CD4-positive, alpha-beta T cell treated with Interleukin-12 subunit alpha and Interleukin-12 subunit beta, for 1 hour (primary cell): ENCODE measurements at places on chromosomes 3 and 15.

- no peak for DNase-seq
These were observed 32.4 kb upstream of the ALDH1L1 start for GRCh38 chr3:126212620-126213378.

- DNase-seq = no peak
These were observed 27.6 kb downstream of the LMCD1 start for GRCh38 chr3:8529181-8529637.

- no peak for DNase-seq
These were observed 189.2 kb upstream of the THRB start for GRCh38 chr3:24683633-24684384.

- DNase-seq = no peak
These were observed 184.1 kb downstream of the LRTM1 start for GRCh38 chr3:54743755-54744154.

GRCh38 chr15:89429986-89430385, 66.4 kb downstream of the RHCG start:
- no peak for DNase-seq

- no peak for DNase-seq
These were observed 19.6 kb upstream of the GOLGA8B start for GRCh38 chr15:34603095-34603494.

GRCh38 chr3:59876533-59877062, 826.8 kb upstream of the CFAP20DC start:
- no peak for DNase-seq

GRCh38 chr3:67957268-67957667, 302.9 kb upstream of the SUCLG2 start:
- DNase-seq = no peak

DNA sequence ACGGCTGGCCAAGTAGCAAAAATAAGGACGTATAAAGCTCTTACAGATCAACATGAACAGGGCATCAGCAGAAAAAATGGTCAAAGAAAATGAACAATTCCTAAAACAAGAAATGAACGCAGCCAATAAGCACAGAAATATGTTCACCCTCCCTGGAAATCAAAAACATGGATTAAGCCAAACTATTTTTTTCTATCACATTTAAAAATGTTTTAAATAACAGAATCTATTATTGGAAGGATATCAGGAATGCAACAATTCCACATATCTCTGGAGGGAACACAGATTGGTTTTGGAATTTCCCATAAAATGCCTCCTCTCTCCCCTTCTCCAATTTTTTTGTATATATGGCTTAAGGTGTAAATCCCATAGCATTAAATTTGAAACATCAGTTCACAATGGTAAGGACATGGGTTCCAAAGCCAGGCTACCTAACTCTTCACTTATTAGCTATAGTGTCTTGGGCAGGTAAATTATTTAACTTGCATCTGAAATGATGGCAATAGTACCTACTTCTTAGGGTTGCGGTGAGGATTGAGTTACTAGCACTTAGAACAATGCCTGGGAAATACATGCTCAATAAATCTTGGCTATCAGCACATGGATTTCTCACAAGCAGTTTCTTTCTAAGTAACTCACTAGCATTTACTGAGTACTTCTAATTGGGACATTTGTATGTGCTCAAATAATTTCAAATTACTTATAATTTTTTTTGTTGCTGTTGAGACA, 10.1 kb downstream of the UACA start:
- DNase-seq = no peak

DNA sequence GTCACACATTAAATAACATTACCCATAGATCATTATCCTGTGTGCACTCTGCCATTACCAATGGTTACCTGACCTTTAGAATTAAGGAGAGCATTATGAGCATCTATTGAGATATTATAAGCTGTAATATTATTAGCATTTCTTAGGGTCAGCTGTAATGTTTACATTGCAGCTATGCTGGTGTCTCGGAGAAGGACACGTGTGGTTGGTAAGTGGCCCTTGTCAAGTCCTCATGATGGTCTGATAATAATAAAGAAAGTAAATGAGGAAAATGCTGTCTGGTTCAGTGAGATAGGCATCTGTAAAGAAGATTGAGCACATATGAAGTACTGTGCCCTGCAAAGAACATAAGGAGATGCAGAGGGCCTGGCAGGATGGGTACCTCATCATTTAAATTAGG, 71.7 kb upstream of the ARL6 start:
- DNase-seq = no peak

GRCh38 chr3:30577788-30578187, 28.6 kb upstream of the TGFBR2 start:
- no peak for DNase-seq

DNA sequence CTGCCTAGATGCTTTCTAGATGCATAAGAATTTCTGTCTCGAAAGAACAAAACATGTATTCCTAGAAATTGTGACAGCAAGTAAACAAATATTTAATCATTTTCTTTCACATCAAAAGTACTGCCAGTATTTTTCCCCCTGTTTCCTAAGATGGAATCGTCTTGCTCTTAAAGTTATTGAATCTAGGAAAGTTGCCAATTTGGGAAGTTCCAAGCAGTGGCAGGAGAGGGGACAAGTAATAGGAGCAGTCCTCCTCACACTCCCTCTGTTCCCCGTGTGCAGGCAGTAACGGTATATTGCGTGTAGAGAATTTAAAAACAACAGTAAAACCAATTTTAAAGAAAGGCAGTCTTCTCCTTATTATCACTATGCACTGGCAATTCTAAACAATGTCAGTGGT, 619.8 kb downstream of the TBL1XR1 start:
- no peak for DNase-seq

DNA sequence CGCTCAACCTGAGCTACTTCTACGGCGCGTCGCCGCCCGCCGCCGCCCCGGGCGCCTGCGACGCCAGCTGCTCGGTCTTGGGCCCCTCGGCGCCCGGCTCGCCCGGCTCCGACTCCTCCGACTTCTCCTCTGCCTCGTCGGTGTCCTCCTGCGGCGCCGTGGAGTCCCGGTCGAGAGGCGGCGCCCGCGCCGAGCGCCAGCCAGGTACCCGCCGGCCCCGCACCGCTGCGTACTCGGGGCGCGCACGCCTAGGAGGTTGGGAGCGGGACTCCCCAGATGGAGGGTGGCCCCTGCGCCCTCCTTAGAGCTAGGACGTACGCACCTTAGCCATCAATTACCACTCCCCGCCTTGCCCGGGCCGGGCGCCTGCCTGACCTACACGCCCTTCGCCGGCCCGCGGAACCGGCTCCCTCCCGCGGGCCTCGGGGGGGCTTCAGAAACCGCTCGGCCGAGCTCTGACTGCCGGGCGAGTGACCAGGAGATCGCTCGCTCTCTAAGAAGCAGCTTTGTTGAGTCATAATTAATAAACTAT, 466 bp downstream of the NFKBIZ start:
- peak; percentile 60 for DNase-seq

GRCh38 chr15:98650417-98651035, 2.2 kb downstream of the IGF1R start:
- DNase-seq = peak; percentile 48

- no peak for DNase-seq
These were observed 65.9 kb upstream of the POMGNT2 start for GRCh38 chr3:43171748-43172147.

DNA sequence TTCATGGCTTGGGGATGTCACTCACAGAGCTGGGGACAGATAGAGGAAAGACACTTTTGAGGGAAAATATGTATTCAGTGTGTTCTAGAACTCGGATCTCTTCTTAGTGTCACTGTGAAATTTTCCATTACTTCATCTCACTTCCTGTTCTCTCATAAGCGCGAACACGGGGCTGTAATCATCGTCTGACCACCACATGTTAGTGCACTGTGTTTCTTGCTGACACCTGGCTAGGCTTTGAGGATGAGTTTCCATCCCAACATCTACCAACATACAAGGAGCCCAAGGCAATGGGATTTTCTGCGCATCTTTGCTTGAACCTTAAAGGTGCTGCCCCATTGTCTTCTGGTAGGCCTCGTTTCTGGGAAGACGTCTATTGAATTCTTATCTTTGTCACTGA, 84.0 kb downstream of the LIPC start:
- no peak for DNase-seq

DNA sequence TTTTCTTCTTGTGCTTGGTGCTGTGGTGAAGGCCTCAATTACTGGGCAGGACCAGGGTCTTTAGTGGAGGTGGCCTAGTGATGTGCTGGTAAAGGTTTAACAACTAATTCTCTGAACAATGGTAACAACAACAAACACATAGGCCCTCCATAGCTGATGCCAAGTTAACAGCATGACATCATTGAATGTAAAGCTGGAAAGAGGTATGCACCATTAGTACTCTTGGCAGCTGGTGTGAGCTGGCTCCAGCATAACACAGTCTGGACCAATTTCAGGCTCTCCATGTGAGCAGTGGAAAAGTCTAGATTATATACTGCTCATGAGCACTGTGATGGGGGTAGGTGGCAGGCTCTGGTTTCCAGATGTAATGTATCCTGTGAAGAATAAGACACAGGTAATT, 61.8 kb downstream of the SLC7A14 start:
- DNase-seq = no peak

DNA sequence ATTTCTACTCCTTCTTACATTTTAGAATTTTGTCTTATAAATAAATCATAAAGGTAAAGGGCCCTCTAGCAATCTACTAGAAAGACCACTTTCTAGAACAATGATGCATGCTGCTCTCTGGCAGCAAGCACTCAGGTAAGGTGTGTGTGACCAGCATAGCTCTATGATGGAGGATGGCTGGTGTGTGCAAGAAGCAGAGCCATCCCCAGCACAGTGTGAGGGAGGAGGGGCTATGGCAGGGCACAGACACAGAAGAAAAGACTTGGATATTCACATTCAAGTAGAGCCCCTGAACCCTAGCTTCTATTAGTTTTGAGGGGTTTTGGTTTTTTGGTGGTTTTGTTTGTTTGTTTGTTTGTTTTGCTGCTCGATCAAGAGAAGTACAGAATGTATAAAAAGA, 277.1 kb upstream of the CCDC54 start:
- no peak for DNase-seq

GRCh38 chr3:173037840-173038483, 103.1 kb downstream of the SPATA16 start:
- no peak for DNase-seq

DNA sequence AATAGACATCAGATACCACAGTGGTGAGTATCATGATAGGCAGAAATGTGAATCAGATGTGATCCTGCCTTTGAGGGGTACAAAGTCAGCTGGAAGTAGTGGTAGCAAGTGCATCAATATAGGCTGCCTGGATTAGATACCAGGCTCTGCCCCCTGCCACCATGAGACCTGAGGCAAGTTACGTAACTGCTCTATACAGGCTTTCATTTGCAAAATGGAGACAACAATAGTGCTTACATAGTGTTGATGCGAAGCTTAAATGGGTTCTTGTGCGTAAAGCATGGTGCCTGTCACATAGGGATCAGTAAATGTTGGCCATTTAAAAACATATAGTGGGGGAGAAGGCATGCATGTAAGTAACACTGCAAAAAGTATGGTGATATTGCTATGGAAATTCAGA, 158.0 kb downstream of the RYR3 start:
- no peak for DNase-seq

DNA sequence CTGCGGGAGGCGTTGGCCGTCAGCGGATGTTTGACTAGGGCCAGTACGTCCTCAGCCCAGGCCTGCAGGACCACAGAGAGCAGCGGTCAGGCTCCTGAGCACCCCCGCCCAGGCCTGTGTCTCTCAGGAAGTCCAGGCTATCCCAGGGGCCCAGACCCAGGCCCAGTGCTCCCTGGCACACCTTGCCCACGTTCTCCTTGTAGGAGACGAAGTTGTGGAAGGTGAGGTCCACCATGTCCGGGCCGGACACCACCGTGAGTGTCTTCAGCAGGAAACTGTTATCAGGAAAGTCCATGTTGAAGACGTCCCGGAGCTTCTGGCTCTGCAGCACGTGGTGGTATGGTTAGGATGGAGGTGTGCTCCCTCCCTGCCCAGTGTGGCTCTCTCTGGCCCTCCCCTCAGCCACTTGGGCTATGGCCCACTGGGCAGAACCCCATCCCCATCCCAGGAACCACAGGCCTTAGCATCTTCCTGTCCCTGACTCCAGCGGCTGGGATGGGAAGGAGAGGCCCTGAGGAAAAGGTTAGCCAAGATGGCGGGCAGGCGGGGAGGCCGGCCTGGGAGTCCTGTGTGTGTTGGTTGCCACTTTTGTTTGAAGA, 5.3 kb downstream of the PLCB2 start:
- DNase-seq = no peak

DNA sequence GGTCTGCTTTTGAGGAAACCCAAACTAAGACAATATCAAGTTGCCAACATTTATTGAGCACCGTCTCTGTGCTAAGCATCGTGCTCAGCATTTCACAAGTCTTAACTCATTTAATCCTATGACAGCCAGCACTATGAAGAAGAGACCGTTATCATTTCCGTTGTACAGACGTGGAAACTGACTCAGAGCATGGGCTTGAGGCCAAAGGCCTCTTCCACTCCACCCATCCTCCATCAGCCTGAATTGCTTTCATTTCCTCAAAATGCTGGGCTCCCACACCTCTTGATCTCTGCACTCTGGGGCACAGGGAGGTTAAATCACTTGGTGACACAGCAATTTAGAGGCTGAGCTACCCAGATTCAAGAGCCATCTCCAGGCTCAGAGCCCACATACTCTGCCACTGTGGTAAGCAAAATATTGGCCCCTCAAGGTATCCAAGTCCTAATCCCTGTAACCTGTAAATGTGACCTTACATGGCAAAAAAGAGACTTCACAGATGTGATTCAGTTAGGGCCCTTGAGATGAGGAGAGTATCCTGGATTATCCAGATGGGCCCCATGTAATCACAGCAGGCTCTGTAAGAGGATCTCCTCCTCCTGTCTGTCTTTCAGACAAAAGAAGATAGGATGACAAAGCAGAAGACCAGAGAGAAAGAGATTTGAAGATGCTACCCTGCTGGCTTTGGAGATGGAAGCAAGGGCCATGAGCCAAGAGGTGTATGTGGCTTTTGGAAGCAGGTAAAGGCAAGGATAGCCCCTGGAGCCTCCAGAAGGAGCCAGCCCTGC, 24.3 kb upstream of the FLNB start:
- peak; percentile 49 for DNase-seq

DNA sequence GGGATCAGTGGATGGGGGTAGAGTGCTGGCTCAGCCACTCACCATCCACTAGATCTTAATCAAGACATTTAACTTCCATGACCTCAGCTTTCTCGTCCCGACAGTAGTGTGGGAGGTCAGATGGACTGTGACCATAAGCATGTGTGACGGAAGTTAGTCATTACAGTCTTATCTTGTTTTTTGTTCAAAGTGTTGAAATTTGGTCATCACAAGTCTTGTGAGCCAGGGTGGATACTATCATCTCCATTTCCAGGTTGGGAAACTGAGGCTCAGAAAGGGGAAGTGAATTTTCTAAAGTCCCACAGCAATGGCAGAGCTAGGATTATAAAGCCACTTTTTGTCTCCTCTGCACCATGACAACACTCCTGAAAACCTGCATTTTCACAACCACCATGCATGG, 32.0 kb upstream of the ITGA11 start:
- DNase-seq = no peak

GRCh38 chr15:77993374-77993911, 84.1 kb downstream of the TBC1D2B start:
- DNase-seq = no peak

GRCh38 chr3:43343185-43343584, 56.8 kb downstream of the SNRK start:
- DNase-seq = peak; percentile 38

DNA sequence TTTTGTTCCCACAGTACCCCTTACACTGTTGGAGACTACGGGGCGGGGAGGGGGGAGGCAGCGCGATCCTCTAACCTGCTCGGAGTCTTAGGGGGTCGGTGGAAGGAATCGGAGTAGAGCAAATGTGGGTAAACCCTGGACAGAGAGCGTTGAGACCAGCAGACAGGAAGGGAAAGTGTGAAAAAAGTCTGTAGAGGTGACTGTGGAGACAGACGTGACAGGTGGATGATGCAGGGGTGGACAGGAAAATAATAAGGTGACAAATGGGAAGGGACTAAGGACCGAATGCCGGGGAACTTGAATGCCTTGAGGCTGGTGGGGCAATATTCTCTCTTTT, 424 bp downstream of the EAF2 start:
- DNase-seq = peak; percentile 38
